Occipital lobe (tissue), 3 donors: ENCODE measurements at places on chromosomes 3 and 15. TPM values are rescaled to one million over a fixed set of nuclear protein-coding genes. Genes with fewer than 3 reads are reported as not detected.

The SNTN gene
- not detected for total RNA-seq

The GOLGA6L9 gene
- total RNA-seq, result 5.3 TPM

The FILIP1L gene
- 1.2 TPM for total RNA-seq

The GUCA1C gene
- not detected for total RNA-seq

The SCN11A gene
- 0.31 TPM for total RNA-seq

The SPTBN5 gene
- total RNA-seq, result 0.16 TPM

The SLC28A2 gene
- total RNA-seq, result not detected
